Activated CD4-positive, CD25-positive, alpha-beta regulatory T cell treated with anti-CD3 and anti-CD28 coated beads, Interleukin-2, amount 50 U/mL, for 72 hours (primary cell): ENCODE measurements at places on chromosomes 4 and X.

DNA sequence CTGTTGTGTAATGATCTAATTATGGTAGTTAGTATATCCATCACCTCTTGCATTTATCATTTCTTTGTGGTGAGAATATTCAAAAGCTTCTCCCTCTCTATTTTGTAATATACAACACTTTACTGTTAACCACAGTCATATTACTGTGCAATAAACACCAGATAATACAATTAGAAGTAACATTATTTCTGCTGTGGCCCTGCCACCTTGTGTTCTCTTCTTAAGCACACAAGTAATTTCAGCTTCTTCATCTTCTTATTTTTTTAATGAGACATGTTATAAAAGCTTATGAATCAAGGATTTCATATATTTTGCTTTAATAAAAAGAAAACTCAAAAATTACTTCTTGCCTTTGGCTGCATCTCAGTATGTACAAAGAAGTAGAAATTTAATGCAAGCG, 675.2 kb upstream of the INTU start:
- no peak for DNase-seq

DNA sequence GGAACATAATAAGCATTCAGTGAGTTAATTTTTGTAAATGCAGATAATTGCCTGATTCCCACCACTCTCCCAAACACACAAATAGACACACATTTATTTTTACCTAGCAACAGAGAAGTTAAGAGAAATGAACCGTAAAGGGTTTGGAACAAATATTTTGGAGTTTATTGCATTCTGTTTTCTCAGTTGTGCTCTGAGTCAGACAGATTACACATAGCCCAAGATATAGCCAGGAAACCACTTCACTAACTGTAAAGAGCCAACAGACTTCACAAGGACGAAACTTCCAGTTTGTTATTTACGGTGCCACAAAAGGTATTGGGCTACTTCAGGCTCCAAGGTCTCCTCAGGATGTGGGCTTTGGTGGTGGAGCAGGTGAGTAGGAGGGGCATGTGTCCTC, 217.0 kb downstream of the BMPR1B start:
- DNase-seq: no peak

DNA sequence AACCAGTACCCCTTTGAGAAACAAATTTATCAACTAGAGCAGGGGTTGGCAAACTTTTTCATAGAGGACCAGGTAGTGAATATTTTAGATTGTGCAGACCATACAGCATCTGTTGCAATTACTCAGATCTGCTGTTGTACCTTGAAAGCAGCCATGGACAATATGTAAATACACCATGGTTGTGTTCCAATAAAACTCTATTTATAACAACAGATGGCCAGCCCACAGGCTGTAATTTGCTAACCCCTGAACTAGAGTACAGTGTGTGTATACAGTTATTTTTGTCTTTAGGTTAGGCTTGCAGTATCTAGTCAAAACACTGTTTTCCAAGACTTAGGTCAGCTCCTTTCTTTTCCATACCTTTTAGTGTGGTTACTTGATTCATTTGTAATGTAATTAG, 54.4 kb downstream of the PHKA1 start:
- DNase-seq: no peak

DNA sequence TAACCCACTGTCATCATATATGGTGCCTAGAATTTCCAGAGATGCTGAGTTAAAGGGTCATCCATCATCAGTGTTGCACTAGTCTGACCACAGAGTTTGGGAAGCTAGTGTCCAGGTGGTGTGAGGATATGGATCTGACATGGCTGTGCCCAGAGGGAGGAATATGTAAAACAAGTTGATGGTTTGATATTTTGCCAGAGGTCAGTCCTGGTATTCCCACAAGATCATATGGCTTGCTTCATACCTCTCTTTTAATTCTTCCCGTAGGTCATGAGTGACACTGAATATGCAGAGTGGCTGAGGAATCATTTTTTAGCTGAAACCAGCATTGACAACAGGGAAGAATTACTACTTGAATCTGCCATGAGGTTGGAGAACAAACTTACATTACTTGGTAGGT, 75.6 kb downstream of the ATP10D start:
- no peak for DNase-seq

DNA sequence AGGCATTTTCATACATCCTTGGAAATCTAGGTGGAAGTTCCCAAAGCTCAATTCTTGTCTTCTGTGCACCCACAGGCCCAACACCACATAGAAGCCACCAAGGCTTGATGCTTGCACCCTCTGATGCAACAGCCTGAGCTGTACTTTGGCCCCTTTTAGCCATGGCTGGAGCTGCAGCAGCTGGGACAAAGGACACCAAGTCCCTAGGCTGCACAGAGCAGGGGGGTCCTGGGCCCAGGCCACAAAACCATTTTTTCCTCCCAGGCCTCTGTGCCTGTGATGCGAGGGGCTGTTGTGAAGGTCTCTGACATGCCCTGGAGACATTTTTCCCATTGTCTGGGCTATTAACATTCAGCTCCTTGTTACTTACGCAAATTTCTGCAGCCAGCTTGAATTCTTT, 124.0 kb upstream of the S100G start:
- no peak for DNase-seq
